ENCODE measurements at places on chromosomes 2 and 18. TPM values are rescaled to one million over a fixed set of nuclear protein-coding genes. Genes with fewer than 3 reads are reported as not detected.

DNA sequence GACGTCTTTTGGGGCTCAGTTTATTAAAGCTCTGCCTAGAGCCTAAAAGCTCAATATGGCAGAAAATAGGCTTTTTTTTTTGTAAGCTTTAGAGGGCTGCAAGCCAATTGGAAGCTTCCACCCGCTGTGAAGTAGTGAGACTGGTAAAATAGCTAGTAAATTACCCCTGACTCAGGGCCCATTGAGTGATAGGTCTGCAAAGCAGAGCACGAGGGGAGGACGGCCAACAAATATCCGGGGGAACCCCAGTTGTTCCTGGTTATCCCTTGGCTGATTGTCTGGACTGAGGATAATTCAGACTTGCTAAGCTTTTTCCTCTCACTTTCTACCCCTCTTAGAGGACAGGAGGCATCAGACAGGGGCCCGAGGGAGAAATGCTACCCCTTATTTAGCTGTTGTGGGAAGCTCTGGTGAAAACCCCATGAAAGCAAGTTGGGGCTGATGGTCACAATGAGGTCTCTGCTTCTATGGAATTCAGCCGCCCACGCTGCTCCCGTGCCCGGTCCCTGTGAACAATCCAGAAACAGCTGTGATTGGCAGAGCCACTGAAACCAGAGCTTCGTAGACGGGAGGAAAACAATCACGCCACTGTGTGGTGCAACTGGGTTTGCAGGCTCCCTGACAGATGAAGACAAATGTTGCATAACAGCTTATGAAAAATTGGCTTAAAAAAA is 141.9 kb upstream of the LGALSL start:
- DNase-seq: no peak

Gene IL1RL1
- total RNA-seq: 1.0 TPM

- no peak for DNase-seq
Observed at GRCh38 chr2:18435426-18436037, 124.9 kb downstream of the RDH14 start.

GRCh38 chr2:4358837-4359236 is 655.5 kb downstream of the DCDC2C start:
- no peak for DNase-seq

GRCh38 chr2:191790737-191791136 is 56.2 kb downstream of the CAVIN2 start:
- DNase-seq: no peak

Gene TUBA4B
- total RNA-seq: not detected

DNA sequence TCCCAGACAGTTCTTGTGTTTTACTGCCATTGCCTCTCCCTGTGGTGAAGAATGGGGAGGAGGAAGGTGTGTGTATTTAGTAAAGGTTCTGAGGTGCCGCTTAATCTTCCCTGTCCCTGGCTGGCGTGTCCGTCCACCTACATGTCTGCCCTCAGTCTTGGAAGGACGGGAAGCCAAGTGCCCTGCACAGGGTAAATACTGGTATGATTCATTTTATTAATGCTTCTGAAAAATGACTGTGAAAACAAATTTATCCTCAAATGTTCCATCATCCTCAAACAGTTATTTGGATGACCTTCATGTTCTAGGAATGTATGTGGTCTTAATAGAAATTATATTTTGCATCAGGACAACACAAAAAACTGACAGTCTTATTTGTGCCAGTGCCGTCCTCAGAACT is 6.6 kb downstream of the EPAS1 start:
- no peak for DNase-seq

- no peak for DNase-seq
Observed at GRCh38 chr2:133484784-133485183, 83.5 kb downstream of the NCKAP5 start.

DNA sequence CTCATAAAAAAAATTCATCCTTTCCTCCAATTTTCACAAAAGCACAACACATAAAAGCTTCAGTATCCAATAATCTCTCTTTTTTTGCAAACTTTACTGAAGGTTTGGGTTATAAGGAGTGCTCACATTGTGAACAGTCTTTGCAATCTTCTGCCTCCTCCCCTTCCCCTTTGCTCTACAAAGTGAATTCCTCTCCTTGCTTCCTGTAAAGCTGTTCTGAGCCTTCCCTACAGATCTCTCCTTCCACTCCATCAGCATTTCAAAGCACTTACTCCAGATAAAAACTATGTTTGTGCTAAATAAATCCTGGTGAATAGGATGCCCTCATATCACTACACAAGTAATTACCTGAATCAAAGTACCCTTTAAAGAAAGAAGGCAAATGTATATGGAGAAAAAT is 4.6 kb upstream of the PDK1 start:
- no peak for DNase-seq

DNA sequence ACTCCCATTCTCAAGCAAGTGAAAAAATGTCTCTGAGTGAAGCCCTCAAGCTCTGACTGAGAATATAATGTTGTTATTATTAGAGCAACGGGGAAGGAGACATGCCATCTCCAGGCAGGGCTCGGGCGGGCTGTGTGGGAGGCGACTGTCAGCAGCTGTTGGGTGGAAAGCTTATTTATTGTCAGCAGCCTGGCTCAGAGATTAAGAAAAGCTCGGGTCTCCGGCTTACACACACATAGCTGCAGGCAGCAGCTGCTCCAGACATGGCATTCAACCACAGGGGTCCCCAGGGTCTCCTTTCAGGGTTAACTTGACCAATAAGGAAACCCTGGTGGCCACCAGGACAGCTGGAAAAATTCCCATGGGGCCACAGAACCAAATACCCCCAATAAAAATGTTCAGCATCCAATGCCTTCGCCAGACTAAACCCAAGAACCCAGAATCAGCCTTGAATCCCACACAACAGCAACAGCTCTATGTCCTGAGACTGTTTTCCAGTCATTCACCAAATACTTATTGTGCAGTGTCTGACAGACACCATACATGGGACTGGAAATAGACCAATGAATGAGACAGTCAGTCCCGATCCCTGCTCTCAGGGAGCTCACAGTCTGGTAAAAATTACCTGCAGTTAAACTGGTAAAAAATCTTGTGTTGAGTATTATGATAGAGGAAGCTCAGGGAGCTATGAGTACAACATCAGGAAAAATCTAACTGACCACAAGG is 70.5 kb upstream of the RTN4 start:
- no peak for DNase-seq

Gene XDH
- total RNA-seq: not detected

DNA sequence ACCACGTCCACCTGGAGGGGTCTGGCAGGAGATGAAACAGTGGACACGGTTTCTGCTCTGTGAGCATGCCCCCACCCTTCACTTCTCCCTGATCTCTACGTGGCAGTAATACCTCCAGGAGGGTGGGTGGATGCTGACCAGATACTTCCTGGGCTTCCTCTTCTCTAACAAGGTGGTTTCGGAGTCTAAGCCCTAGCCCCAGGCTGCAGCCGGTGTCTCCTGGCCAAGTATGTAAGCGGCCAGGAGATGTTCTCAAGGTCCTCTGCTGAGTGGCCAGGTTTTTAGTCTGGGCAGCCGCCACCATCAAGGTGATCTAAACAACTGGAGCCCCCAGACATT is 101.8 kb upstream of the ASB18 start:
- no peak for DNase-seq

Gene DES
- not detected for total RNA-seq

Gene VWA3B
- not detected for total RNA-seq

Gene AQP12B
- not detected for total RNA-seq

- DNase-seq: no peak
Observed at GRCh38 chr2:38489846-38490245, 112.8 kb upstream of the ATL2 start.

GRCh38 chr2:65431421-65432226 is 775 bp downstream of the SPRED2 start:
- peak; percentile 50 for DNase-seq

Measured in activated naive CD4-positive, alpha-beta T cell treated with anti-CD3 and anti-CD28 coated beads, Interleukin-2, amount 50 U/mL, for 72 hours (primary cell).